ENCODE measurements at places on chromosomes 2 and 18.

- no peak for DNase-seq
Measured at GRCh38 chr2:68031542-68032160, 31.2 kb downstream of the C1D start.

DNA sequence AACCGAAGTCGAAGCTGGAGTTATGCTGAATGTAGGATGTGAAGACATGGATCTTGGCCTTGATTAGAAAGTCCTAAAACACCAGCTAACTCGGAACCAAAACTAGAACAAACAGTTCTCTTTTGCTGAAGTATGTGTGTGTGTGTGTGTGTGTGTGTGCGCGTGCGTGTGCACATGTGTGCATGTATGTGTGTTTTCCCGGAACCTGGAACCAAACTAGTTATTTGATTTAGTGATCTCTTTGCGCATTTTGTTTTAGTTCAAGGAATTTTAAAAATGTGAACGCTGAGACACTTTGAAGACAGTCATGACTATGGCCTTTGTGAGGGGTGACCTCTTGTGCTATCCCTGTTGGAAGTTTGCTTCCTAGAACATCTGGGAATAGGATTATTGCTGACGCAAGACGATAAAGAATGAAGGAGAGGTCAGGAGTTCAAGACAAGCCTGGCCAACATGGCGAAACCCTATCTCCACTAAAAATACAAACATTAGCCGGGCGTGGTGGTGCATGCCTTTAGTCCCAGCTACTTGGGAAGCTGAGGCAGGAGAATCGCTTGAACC lies 23.8 kb downstream of the FHL2 start:
- no peak for DNase-seq

GRCh38 chr2:217051416-217051815 lies 191.6 kb upstream of the TNP1 start:
- DNase-seq: no peak

- DNase-seq: no peak
Measured at GRCh38 chr2:108436976-108437375, 12.0 kb upstream of the GCC2 start.

GRCh38 chr2:200159357-200159707 lies 147.2 kb upstream of the SPATS2L start:
- DNase-seq: no peak

- no peak for DNase-seq
Measured at GRCh38 chr2:45839508-45840251, 188.2 kb downstream of the PRKCE start.

- no peak for DNase-seq
Measured at GRCh38 chr2:97267411-97268074, 154.6 kb downstream of the ANKRD36 start.

DNA sequence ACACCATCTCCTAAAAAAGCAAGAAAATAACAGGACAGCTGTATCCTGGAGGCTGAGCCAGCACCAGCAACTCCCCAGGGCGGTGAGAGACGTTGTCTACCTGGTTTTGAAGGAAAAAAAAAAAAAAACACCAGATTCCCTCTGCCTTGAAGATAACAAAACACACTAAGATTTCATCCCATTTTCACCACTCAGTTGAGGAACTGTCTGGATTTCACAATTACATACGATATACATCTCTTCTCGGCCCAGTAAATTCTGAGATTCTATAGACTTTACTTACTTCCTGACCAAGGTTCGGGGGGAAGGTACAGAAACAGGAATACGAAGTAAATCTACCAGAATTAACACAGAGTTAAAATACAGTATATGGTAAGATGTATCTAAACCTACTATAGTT lies 8.5 kb downstream of the ZNF516 start:
- no peak for DNase-seq

DNA sequence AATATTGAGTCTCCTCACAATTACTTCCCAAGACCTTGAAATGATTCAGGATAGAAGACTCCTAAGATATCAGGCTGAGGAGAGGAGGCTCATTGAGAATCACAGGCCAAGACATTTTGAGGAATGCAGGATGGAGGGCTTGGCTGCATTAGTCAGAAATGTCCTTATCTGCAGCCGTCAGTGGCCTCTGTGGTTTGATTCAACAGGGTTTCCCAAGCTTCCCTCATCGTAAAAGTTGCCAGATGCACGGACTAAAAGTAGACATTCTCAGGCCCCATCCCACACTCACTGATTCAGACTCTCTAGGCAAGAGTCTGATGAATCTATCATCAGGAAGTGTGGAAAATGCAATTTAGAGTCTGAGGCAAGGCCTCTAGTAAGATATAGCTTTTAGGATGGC lies 34.0 kb upstream of the TMEM178A start:
- DNase-seq: no peak

- DNase-seq: no peak
Measured at GRCh38 chr18:11544060-11544633, 65.2 kb upstream of the SLC35G4 start.

GRCh38 chr2:239400596-239401066 lies at the start of gene HDAC4:
HDAC4 (minus strand) TSS chr2:239401020; CDS start chr2:239352699, 48,321 bp downstream.
- no peak for DNase-seq

DNA sequence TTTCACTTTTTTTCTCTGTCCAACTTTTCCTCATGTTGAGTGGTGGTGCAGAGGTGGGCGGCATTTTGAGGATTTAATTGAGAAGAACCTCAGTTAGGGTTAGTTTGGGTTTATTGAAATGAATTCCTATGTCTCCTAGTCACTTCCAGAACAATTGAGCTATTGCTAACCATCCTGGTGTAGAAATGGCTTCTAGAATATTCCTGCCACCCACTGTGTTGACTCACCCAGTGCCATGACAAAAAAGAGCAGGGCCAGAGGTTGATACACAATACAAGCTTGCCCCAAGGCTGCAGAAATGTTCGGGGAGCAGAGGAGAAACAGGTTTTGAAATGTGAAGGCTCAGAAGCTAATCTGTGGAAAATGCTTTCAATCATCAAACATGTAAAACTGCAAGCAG lies 167.1 kb upstream of the TRIB2 start:
- no peak for DNase-seq

DNA sequence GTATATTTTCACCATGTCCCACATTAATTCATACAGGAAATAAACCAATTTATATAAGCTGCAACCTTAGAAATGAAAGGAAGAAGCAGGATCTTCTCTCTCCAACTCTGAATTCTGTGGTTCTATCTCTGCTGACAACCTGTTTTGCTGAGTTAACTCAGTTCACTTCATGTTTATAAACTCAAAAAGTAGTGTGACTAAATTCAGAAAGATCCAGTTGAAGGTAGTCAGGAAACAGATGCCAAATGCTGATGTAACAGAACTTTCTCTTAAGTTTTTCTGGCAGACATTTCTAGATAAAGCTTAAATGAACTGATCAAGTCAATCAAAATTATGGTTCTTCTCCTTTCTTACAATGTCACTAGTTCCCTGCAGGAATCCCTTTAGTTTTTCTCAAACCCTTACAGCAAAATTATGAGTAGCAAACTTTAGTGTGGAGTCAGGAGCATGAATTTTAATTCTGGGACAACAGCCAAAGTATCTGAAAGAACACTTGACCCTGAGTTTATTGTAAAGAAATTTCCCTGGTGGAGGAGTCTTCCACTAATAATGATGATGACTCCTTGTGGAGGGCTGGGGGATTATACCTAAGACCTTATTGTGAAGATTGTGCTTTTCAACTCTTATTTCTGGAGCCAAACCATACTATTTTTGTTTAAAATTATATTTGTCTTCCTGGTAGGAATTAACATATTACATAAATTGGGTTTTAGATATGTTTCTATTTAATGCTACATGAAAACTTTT lies 216.9 kb downstream of the MYO3B start:
- no peak for DNase-seq

DNA sequence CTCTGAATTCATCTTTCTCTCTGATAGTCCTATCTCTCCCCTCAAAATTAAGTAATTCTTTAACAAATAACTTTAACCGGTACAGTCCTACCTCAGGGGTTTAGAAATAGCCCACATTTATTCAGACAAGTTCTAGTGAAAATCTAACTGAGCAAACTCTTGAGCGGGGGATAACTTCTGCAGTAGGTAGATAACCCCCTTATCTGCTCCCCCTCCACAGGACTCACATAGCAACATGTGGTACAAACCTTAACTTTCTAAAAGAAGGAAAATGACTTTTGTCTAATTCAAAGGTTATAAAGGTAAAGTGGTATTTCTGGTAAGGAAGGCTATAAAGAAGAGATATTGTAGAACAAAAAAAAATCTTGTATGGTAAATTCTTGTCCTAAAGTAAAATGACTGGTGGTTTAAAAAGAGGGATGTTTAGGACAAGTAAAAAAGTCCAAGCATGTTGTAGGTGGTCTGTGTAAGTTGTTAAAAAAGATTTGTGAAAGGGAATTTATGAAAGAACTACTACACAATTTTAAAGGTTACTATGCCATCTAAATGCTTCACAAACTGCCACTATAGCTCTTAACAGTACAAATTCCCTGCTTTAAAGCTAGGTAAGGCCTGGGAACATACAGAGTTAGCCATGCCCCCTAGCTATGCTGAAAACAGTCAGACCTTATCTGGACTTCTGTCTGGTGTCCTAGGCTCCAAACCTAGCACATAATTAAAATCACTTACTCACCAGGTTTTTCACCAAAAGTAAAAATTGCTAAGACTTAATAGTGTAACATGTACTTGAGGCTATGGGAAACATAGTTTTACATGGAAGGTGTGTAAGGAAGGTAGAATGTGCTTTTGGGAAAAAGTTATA lies 8.1 kb upstream of the RPIA start:
- no peak for DNase-seq

DNA sequence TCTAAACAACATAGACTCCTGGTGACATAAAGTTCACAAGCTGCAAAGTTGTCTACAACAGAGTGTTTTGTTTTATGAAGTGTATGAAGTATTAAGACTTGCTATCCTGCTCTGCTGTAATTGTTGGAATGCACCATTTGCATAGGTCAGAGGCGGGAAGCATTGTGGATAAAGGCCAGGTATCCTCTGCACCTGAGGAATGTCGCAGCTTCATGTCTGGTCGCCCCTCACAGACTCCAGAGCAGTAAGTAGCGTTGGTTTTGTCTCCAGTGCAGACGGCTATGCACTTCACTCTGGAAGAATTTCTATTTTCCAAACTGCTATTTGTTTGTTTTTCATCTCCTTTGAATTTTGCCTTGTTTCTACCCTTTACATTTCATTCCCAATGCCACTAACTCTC lies 63.1 kb downstream of the UNC80 start:
- DNase-seq: no peak

GRCh38 chr2:225668606-225669266 lies 269.2 kb downstream of the NYAP2 start:
- DNase-seq: no peak

DNA sequence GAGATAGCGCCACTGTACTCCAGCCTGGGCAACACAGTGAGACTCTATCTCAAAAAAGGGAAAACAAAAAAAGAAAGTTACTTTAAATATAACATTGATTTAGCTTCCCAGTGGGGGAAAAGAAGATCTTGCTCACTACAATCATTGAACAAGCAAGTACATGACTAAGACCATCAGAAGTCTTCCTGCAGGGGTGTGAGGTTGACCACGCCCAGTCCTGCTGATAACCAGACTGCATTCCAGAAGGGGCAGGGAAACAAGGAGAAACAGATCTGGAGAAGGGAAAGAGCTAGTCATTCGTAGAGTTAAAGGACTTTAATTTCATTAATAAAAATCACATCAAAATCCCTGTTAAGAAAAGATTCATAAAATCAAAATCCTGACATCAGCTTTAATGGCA lies 77.5 kb downstream of the EPHA4 start:
- no peak for DNase-seq

DNA sequence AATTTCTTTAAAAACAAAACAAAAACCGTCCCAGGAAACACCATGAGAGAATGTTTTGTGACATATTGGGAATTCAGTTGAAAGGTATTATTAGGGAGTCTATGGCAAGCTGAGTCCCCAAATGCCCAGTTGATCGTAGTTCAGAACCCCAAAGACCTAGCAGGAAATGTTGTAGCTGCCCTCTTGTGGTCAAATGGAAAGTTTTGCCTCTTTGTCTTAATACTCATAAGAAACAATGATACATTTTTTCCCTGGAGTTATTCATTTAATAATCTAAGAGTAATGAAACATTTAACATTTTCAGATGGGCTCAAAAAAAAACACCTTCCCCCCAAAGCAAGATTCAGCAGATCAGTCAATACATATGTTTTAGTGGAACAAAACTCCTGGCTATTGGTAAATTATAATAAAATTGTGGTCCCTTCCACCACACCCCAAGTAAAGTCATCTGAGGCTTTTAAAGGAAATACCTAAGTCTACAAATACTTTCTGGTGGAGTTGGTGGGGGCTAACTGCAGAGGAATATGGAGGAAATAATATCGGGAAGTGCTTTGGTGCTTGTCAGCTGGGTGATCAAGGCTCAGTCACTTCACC lies 37.8 kb upstream of the EFEMP1 start:
- DNase-seq: no peak

GRCh38 chr2:99689145-99689742 lies 199.4 kb upstream of the REV1 start:
- no peak for DNase-seq

- no peak for DNase-seq
Measured at GRCh38 chr2:160703648-160704585, 210.3 kb upstream of the RBMS1 start.

GRCh38 chr2:11802782-11803191 lies 56.4 kb downstream of the LPIN1 start:
- no peak for DNase-seq

GRCh38 chr2:64019083-64019974 lies at the start of gene VPS54:
VPS54 (minus strand) TSS chr2:64019428; CDS start chr2:63983999, 35,429 bp downstream.
- DNase-seq: no peak

DNA sequence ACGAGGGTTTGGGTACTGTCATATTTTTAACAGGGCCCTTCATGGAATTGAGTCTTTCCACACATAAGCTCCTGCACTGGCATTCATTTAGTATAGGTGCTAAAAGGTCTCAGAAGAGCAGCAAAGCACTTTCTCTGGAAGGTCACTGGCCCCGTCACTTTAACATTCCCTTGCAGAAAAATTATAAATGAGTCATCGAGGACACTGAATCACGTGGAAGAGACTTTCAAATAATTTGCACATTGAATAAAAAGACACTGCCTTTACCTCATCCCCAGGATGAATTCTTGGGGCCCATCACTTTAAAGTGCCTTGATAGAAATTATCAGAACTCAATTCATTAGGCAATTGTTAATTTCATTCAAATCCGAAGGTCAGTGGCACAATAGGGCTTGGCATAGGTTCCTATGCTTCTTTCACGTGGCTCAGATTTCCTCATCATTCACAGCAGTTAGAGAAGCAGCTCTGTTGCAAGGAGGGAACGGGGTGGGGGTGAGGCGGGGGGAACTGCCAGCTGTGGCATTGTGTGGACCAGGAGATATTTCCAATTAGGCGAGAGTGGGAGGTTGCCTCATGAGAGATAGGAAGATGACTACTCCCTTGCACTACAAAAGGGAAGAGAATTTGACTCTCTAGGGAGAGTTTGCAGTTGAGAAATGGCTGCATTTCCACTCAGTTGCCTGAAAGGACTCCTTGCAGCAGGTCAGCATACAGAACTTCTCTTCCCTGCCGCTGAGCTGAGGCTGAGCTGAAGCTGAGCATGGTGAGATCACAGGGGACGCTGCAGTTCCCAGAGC lies 86.3 kb upstream of the NPAS2 start:
- DNase-seq: no peak

- DNase-seq: no peak
Measured at GRCh38 chr2:46794693-46795317, 120.8 kb downstream of the MCFD2 start.

DNA sequence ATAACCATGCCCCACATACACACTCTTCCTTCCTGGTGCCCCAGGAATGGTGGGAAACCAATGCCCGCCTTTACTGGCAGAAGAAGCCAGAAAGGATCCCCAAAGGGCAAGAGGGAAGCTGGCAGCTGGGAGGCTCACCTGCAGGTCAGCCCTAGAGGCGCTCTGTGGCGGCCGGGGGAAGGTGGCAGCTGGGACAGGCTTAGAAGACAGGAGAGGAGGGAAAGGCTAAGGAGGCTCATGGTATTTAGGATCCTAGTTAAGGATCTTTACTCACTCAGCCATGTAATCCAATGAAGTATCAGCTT lies 23.8 kb downstream of the ADRA2B start:
- no peak for DNase-seq
